ENCODE measurements at places on chromosomes 16 and 17. TPM values are rescaled to one million over a fixed set of nuclear protein-coding genes. Genes with fewer than 3 reads are reported as not detected.
A peak's percentile ranks its signal among the peaks of the same experiment; 100 is the strongest.

GRCh38 chr16:81374550-81374949 is 59.8 kb downstream of the GAN start:
- no peak for DNase-seq

DNA sequence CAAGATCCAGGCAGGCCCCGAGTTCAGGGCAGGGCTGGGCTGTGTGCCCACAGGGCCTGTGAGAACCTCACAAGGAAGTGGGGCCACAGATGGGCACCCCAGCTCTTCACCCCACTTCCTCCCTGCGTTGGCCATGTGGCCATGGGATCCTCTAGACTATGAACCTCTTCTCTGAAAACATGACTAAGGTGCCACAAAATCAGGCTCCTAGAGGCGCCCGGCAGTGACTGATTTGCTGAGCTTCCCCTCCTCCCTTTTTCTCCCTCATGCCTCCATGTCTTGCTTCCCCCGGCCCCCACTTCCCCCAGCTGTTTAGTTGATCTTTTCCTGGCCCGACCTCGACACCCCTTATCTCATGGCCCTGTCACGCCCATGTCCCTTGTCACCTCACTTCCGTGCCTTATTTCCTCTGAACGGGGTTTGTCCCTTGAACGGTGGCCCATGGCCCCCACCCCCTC is 87.1 kb downstream of the KCNJ12 start:
- DNase-seq, result no peak

DNA sequence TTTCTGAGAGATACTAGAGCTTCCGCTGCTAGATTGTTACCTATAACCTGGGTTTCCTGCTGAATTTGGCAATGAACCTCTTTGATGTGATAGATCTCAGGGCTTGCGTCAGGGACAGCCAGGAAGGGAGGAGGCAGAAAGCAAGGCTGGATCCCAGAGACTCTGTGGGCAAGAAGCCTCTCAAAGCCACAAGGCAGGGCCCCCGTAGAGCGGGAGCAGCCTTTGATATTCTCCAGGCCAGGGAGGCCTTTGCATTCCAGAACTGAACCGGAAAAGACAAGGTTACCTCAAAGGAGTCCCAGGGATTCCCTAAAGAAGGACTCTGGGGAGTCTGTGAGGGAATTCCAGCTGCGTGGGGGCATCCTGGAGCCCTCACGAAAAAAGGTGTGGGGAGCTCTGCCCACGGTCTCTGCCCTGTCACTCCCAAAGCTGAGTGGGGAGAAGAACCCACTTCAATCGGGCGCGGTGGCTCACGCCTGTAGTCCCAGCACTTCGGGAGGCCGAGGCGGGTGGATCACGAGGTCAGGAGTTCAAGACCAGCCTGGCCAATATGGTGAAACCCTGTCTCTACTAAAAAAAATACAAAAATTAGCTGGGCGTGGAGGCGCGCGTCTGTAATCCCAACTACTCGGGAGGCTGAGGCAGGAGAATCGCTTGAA is 14.3 kb upstream of the SCIMP start:
- DNase-seq, result no peak

DNA sequence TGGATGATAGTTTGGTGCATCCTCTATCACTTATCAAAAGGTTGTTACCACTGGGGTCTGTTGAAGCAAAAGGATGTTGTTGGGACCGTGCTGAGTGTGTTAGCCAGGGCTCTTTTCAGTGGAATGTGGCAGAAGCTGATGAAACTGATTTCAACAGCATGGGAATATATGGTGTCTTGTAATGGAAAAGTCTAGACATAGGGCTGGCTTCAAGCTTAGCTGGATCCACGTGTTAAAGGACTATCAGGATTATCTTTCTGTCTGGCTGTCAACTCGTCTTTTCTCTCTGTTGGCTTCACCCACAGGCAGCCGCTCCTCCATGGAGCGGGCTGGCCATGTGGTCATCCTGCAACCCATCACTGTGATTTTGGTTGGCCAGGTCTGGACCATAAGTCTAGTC is 8.7 kb downstream of the SNX29 start:
- no peak for DNase-seq

Gene TMEM88
- total RNA-seq, result 34.2 TPM

DNA sequence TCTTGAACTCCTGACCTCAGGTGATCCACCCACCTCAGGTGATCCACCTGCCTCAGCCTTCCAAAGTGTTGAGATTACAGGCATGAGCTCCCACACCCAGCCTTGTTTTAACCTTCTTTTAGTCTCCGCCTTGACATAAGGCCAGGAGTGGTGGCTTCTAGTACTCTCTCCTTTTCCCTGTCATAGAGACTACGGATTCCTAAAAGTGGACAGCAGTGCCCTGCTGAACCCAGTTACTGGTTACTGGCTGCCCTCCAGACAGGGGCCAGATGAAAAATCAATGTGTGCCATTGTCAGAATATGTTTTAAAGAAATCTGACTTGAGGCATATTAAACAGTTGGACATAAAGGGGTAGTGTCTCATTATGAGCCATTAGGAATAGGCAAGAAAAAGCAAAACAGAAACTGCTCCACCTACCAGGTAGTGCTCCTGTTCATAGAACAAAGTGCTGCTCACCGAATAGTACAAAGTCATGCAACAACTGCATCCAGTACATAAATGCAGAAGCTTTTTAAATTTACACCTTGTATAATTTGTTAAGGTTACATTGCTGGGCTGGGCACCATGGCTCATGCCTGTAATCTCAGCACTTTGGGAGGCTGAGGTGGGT is 32.1 kb downstream of the TRIM25 start:
- DNase-seq, result no peak

Gene FBXL16
- total RNA-seq, result not detected

Gene PHOSPHO1
- 1.8 TPM for total RNA-seq

Gene RNF43
- total RNA-seq, result not detected

DNA sequence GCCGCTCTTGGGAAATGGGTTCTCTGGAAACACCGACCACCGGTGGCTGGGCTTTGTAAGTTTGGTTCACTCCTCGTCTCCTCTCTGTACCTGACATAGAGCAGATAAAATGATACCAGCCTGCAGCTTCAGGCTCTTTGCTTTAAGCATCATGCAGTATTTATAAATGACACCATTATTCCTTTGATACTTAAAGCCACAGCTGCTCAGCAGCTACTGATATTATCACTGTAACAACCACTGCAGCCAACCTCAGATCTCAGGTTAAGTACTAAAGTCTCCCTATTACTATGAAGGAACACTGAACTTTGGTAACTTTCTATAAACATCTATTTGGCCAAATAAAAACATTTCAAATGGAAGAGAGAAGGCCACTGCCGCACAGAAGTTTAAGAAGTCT is 34.6 kb downstream of the PDIA2 start:
- DNase-seq, result no peak

DNA sequence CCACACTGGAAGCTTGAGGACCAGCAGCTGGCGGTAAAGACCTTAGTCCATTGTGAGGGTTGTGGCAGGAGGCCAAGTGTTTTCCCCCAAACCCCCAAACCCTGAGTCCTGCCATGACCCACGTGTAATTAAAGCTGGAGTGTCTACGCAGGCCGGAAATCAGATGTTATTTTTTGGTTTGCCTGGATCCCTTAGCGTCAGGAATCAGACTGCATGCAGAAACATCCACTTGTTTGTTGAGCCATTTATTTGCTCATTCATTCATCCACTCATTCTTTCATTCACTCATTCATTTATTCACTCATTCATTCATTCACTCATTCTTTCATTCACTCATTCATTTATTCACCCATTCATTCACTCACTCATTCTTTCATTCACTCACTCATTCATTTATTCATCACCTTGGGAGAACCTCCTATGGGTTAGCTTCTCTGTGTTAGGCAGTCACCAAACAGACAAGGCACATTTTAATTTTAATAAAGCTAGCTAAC is 313.1 kb downstream of the MAF start:
- DNase-seq, result no peak

- no peak for DNase-seq
Measured at GRCh38 chr16:89847051-89847939, 19.0 kb downstream of the SPIRE2 start.

Gene HIGD1B
- total RNA-seq, result 1.3 TPM

Gene KRTAP4-9
- not detected for total RNA-seq

- no peak for DNase-seq
Measured at GRCh38 chr16:62872339-62872738, 836.1 kb upstream of the CDH8 start.

- peak; percentile 82 for DNase-seq
Measured at GRCh38 chr17:9218911-9219310, 197.6 kb downstream of the NTN1 start.

DNA sequence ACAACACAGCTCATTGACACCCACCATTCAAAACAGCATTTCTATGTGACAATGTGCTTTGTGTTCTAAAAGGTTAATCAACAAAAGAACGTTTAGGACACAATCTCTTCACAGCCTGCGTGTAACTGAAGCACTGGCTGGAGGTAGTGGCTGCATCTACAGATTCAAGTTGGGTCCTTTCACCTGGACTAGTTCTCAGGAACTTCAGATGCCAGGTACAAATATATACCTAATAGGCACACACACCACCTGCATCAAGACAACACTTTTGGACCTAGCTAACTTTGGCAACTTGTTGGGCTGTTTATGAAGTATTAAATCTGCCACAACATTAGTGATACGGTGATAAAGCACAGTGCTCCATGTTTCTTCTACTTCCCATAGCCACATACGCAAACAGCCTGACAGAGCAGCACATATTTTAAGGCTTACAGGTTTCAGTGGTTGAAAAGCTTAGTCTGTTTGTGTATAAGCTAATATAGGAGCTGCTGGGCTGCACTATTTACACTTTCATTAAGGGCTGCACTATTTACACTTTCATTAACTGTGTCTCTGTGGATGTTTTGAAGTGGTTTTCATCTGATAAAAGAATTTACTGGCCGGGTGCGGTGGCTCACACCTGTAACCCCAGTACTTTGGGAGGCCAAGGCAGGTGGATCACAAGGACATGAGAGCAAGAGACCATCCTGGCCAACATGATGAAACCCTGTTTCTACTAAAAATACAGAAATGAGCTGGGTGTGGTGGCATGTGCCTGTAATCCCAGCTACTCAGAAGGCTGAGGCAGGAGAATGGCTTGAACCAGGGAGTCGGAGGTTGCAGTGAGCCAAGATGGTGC is 132.6 kb downstream of the PARN start:
- no peak for DNase-seq

DNA sequence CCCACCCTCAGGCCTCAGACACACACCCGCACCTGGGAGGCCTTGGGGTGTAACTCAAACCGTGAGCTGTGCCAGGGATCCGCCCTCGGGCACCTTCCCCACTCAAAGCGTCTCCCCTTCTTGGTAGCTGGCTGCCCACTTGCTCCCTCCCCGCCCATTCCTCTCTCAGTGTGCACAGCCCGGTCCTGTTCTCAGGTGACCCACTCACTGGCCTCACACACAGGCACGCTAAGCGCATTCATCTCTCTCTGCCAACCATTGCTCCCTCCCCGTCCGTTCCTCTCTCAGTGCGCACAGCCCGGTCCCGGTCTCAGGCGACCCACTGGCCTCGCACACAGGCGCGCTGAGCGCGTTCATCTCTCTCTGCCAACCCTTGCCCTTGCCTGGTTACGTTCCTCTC is 20.8 kb downstream of the WDR45B start:
- DNase-seq, result no peak

Gene KLHL10
- 0.74 TPM for total RNA-seq

Data from mesenteric fat pad (tissue), 1 donor.